Ureter (tissue), 1 donor: ENCODE measurements at places on chromosomes 1 and 21.

DNA sequence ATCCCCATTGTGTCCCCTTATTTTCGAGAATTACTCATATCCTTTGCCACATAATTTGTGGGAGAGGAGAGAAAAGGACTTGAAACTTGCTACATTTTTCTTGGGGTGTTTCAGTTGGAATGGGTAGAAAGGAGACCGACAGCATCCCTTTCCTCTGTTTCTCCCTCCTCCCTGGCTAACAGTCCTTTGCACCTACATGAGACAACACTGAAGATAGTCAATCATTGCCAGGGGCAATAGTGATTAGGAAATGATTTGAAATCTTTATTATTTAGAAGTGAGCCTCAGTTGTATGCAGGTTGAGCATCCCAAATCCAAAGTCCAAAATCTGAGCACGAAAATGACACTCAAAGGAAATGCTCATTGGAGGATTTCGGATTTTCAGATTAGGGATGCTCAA lies 7.8 kb upstream of the TARS2 start:
- no peak for DNase-seq

DNA sequence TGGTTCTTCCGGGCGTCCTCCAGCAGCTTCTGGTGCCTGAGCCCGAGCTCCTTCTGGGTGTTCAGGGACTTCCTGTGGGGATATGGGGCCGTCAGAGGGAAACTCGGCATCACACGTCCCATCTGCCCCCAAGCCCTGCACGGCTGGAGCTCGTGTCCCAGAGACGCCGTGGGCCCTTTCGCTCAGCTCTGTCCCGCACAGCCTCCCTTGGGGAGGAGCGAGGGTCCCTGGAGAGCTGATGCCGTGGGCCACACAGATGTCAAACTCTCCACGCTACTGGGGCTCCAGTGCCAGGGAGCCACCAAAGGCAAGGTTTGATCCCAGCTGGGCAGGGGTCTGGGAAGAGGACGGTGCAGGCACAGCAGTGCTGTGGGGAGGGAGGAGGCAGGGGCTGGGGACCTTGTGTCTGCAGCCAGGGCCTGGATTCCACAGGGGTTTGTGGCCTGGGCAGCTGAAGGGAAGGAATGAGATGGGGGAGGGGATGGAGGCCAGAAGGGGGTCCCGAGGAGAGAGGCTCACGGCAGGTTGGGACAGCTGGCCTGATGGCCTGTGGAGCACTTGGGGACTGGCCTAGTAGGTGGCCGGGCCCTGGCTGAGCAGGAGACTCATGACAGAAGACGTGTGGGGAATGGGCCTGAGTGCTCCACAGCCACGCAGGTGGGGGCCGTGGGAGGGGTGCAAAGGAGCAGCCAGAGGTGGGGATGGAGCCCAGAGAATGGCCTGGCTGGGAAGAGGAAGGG lies 30.4 kb downstream of the CFAP74 start:
- no peak for DNase-seq

GRCh38 chr1:1058921-1059493 lies 15.1 kb downstream of the RNF223 start:
- DNase-seq: no peak

DNA sequence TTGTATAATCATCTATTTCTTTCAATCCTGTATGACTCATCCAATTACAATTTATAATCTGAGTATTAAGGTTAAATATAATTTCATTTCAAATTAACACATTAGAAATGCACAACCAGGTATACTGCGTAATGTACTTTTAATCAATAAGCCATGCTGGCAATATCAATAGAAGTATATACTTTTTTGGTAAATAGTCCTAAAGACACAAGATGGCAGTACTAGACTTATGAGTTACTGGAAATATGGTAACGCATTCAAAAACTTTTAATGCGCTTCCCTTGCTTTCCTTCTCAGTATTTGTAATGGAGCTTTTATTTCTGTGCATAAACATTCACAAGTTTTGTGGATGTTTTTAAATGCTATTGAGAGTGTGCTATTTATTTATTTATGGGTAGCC lies 1162.0 kb upstream of the TMPRSS15 start:
- no peak for DNase-seq

DNA sequence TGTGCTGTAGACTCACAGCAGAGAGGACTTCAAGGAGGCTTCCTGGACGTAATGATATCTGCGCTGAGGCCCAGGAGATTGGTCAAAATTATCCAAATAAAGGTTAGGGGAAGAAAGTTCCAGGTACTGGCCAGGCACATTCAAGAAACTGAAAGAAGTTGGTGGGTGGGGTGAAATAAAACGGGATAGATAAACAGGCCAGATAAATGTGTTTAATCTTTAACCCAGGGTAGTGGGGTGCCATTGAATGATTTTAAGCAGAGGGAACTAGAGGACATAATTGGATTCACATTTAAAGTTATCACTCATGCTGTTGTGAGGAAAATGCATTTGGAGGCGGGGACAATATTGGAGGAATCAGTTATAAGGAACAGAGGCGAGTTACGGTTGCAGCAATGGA lies 134.7 kb downstream of the NR5A2 start:
- DNase-seq: no peak

DNA sequence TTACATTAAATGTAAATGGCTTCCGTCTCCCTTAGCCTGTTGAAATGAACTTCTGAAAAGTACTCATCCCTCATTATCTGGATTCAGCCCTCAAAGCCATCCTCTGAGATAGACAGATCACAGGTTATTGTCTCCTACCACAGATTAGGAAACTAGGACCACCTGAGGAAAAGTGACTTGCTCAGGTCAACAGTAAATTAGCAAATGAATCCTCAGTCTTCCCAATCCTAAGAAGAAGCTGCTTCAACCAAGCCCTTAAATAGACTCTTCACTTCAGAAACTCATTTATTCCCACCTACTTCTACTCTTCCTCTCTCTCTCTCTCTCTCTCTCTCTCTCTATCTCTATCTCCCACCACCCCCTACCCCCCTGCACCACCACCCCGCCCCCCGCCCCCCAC lies 152.3 kb downstream of the DMRTA2 start:
- no peak for DNase-seq

DNA sequence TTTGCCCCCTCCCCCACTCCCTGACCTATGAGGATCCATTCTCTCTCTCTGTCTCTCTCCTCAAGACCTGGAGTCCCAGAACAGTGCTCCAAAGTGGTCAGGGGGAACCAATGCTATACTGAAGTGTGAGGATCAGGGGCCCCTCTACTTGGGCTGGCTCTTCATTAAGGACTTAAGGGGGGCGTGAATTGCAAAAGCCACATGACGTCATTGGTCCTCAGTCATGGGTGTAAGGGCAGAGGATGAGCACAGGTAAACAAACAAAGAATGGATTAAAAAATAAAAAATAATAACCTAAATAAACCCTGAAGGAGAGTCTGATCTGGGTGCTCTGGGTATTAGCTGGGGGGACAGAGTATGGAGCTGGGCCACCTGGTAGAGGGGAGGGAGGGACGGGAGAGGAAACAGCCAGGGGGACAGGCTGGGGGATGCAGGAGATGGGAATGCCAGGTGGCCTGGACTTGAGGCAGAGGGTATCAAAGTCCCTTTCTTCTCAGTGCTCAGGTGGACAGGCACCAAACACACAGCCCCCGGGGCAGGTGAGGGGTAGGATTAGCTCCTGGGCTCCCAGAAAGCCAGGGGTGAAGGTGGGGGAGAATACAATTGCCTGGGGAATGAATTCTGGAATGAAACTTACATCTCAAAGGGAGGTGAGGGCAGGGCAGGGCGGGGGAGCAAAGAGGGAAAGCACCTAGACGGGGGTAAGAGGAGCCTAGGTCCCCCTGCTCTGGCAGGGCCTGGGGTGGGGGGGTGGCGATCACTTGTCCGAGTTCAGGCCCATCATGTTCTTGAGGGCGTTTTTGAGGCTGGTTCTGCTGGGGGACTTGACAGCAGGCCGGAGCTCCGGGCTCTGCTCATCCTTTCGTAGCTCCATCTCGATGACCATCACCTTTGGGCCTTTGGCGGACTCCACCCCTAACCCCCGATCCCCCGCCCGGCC lies 4.6 kb downstream of the MPZ start:
- DNase-seq: no peak

DNA sequence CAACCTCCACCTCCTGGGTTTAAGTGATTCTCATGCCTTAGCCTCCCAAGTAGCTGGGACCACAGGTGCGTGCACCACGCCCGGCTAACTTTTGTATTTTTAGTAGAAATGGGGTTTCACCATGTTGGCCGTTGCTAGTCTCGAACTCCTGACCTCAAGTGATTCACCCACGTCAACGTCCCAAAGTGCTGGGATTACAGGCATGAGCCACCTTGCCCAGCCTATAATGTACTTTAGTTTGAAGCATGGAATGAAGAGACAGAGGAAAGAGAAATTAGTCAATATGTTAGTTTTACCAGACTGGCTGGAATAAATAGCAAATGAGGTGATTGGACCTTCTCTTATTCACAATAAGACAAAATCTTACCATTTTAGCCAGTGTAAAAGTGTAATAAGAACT lies 89.0 kb downstream of the GTF2B start:
- DNase-seq: no peak

DNA sequence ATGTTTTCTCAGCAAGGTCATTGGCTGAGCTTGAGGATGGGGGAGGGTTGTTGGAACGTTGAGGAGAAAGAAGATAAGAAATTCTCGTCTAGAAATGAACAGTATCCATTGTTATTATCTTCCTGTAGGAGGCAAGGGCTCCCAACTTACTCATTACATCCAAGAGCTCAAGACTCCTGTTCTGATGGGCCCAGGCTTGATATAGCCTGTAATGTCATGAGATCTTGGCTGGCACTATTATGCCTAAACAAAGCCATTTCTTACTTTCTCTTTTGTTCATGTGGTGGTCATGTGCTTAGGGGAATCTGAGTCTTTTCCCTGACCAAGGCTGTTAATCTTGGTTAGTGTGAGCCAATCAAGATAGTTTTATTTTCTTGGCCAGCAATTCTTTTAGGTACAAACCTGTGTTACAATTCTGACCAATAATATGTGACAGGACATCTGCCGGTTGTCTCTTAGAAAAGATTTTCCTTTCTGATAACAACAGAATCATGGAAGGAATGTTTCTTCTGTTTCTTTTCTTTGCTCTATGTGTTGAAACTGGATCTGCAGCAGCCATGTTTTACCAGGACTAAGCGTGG lies 15.2 kb upstream of the IGSF3 start:
- DNase-seq: no peak
